ENCODE measurements at places on chromosomes 3 and 15.

GRCh38 chr15:48828471-48828870, 17.6 kb upstream of the CEP152 start:
- DNase-seq: no peak

- no peak for DNase-seq
These were observed 114.4 kb upstream of the POU1F1 start for GRCh38 chr3:87390821-87391220.

- no peak for DNase-seq
These were observed 17.9 kb upstream of the CDCP1 start for GRCh38 chr3:45164056-45164455.

DNA sequence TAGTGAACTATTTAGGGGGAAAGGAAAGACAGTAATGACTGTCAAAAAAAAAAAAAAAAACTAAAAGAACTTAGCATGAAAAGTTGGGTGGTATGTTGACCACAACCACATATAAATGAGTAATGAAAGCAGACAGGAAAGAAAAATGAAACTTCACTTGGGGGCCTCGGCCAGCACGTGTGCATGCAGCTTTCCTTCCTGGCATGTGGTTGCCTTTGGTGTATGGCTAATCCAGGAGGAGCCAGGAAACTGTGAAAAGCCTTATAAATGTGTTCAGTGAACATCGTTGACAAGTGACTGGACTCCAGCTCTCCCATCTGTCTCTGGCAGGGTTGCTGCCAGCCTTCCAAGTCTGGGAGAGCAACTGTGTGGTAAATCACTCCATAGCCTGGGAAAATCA, 195.1 kb downstream of the DTWD1 start:
- DNase-seq: no peak

DNA sequence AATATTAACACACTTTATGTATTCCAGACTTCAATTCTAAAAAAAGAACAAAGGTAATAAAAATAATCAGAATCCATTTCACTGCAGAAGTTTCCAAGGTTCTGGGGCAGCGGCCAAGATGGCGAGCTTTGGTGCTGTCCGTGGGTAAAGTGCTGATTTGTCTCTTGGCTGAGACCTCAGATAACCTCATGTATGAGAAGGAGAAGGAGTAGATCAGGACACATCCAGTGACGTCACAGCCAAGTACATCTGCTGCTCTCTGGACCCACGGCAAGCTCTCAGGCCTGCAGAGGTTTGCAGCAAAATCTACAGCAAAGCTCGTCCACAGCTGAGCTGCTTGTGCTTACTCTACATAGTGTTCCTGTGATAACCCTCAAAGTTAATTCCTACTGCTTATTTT, 165.7 kb downstream of the MAGI1 start:
- DNase-seq: no peak

GRCh38 chr3:122030381-122031122, 8.5 kb upstream of the ILDR1 start:
- DNase-seq: no peak

DNA sequence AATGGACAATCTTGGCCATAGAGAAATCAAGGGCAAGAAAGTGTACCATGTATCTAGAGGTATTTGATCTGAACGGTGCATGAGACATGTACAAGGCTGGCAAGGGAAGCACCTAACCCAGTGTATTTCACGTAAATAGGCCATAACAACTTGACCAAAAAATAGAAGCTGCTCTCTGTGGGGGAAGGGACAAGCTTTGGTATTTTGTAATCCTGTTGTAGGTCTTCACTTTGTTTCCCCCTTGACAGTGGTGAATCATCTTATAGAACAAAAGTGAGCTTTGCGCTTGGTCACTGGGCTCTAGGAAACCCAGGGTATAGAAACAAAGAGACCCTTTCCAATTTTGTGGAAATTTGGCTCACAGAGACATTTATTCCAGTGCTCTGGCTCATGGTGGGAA, 21.0 kb downstream of the LARS2 start:
- no peak for DNase-seq

- DNase-seq: no peak
These were observed 120.1 kb upstream of the UBE2E1 start for GRCh38 chr3:23685541-23686258.

GRCh38 chr15:65336493-65337435, 32.3 kb downstream of the RNU5B-1 start:
- DNase-seq: no peak

DNA sequence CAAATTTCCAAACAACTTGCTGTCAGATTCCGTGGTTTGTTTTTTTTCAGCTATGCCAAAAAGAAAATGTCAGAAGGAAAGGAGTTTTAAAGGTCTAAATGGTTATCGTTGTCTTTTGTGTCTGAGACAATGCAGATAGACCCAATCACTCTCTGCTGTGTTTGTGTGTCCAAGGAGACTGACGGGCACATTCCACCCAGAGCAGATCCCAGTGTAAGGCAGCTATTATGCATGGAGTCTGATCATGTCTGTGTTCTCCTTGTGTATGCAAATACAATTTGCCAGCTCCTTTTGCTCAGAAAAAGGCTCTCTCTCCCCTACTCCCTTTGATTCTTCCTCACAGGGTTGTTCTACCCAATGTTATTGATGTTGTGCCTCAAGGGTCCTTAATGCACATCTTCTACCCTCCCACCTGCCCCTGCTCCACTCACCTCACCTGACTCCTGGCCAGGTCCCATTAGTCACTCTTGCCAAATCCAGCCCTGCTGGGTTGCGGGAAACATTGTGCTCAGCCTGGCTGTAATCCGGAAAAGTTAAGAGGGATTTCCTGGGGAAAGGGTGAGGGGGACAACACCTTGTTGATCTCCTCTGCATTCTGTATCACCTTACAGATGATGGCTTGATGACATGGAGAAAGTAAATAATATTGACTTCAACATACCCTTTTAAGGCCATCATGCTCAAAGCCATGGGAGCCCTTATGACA, 61.0 kb downstream of the OTOL1 start:
- DNase-seq: no peak

GRCh38 chr3:193921465-193921864, 214.5 kb upstream of the HES1 start:
- no peak for DNase-seq

DNA sequence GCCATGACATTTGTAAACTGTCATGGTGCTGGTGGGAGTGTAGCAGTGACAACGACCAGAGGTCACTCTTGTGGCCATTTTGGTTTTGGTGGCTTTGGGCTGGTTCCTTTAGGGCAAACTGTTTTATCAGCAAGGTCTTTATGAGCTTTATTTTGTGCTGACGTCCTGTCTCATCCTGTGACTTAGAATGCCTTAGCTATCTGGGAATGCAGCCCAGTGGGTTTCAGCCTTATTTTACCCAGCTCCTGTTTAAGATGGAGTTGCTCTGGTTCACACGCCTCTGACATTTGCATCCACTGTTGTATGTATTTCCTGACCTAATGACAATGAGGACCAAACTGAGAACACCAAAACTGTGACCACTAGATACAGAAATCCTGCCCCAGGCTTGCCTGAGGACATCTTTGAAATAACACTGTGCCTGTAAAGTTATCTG, 37.6 kb downstream of the RAB8B start:
- no peak for DNase-seq

GRCh38 chr3:106010829-106011228, 142.0 kb upstream of the CBLB start:
- DNase-seq: no peak

- no peak for DNase-seq
These were observed 4.2 kb downstream of the B3GALNT1 start for GRCh38 chr3:161100994-161101393.

- no peak for DNase-seq
These were observed 172.6 kb upstream of the WNT5A start for GRCh38 chr3:55659701-55660100.

DNA sequence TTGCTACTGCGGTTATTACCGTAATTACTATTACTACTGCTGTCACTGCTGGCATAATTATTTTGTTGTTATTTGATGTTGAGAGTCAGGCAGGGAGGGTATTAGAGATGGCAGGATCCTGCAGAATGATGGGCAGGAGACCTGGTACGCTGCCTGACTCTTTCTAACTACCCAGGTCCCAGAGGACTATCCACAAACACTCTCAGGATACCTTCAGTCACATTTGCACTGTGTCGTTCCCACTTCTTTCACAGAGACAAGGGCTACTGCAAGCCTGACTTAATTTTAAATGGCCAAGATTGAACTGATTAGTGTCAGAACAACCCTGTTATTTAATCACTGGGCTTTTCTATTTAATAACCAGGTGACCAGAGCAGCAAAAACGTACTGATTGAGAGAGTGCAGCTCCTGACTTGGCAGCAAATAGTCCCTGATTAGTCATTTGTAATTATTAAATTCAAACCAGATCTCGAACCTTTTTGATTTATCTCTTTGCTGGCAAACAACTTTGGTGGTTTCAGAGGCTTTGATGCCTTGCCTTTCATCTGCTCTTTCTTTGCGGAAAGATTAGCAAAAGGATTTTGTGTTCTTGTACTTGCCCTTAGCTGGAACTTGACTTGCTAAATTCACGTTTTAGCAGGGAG, 88.8 kb upstream of the ARHGEF3 start:
- DNase-seq: no peak

DNA sequence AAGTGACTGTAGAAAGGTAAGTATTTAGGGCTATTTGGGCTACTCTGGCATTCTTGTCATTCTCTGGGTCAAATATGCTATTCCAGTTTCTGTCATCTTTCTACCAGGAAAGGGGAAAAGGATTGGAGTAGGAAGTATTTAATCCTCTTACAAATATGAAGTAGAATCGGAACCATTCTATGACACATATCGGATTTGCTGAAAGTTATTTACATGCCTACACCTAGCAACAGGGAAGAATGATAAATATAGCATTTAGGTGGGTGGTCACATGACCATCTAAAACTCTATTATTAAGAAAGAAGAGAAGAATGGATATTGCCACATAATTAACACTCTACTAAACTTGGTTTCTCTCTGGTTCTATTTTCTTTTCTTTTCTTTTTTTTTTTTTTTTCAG, 1353.1 kb downstream of the ZPLD1 start:
- no peak for DNase-seq

GRCh38 chr3:37737134-37737533, 124.5 kb upstream of the CTDSPL start:
- no peak for DNase-seq

- DNase-seq: no peak
These were observed 69.6 kb downstream of the LMCD1 start for GRCh38 chr3:8571256-8571655.

DNA sequence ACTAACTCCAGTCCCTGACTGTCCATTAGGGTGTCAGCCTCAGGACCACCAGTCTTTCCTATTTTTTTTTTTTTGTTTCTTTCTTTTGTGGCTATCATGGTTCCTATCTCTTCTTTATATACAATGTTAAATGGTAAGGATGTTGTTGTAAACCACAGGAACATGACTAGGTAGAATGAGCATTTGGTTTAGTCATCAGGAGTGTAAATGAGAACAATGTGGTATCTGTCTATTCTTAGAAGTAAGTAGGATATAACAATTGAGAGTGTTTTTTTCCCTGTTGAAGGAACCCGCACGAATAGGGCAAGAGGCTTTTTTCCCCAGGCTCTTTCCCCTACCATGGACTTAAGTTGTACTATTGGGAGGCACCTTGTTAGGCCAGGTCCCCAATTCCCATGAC, 880.3 kb upstream of the GBE1 start:
- DNase-seq: no peak

DNA sequence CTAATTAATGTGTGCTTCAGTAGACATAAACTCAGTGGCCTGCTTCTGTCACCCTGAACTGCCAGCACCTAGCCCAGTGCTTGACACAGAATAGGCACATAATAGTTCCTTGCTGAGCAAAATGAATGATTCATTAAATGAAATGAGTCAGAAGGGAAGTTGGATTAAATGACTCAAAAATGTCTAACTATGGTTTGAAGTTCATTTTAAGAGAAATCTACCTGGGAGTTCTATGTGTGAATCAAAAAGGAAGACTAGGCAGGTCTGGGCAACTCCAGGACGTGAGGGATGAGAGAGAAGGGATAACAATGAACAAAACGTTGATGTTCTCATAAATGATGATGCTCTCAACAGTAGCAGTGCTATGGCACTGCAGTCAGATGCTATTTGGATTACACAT, 175.0 kb downstream of the CFAP20DC start:
- no peak for DNase-seq

DNA sequence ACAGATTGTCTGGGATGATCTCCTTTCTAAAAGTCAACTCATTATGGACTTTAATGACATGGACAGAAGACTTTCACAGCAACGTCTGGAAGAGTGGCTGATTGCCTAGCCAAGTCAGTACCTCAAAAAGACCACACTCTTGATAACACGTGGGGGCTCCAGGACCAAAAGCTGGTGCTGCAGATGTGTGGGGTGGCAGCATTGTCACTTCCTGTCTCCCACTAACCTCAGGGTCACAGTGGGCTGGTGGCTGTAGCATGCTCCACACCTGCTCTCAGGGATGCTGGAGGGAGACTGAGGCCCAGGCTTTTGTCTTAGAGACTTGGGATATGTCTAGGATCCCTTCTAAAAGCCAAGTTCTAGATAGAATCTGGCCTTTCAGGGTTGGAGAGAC, 118.1 kb downstream of the APBA2 start:
- no peak for DNase-seq

GRCh38 chr15:38562278-38562677, 2.3 kb downstream of the RASGRP1 start:
- no peak for DNase-seq

GRCh38 chr15:36831904-36832287, 252.5 kb downstream of the CDIN1 start:
- DNase-seq: no peak

- no peak for DNase-seq
These were observed 115.0 kb downstream of the RAP2B start for GRCh38 chr3:153277029-153277428.

GRCh38 chr3:1348547-1348946, 255.7 kb downstream of the CNTN6 start:
- DNase-seq: no peak

DNA sequence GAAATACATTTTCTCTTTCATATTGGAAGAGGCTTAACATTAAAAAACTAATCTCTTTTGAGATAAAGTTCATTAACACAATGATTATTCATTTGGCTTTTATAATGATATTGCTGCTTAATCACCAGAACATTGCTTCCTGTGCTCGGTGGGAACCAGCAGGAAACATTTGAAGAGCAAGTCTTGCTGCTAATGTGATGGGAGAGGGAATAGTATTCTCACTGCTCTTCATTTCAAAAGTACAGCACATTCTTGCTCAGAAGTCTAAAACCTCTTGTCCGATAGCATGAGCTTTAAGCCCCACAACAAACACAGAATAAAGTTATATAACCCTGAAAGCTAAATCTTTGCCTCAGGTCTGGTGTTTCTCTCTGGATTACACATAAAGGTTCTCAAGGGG, 190.8 kb upstream of the CNTN4 start:
- no peak for DNase-seq

- no peak for DNase-seq
These were observed 105.6 kb upstream of the TGFBR2 start for GRCh38 chr3:30500666-30501399.
